ENCODE measurements at places on chromosomes 5 and 9.

- DNase-seq: peak; percentile 49
Measured at GRCh38 chr9:127980060-127980705, 606 bp downstream of the EEIG1 start.

GRCh38 chr5:33235304-33235703 is 205.5 kb upstream of the TARS1 start:
- DNase-seq: no peak

DNA sequence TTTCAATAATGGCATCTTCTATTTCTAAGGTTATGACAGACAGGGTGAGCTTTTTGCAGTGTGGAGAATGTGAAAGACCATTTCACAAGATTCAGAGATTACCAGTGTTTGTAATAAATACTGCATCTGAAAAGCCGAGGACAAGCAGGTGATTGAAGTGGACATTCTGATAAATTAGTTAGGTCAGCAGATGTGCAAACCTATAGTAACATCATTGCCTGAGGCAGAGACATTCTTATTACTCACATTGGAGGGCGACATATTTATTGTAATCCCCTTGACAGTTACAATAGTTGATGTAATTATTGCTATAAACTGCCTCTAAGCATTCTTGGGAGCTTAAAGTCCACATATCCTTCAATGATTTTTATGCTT is 3.3 kb downstream of the RASGRF2 start:
- no peak for DNase-seq

GRCh38 chr5:132592521-132592920 is 35.7 kb downstream of the RAD50 start:
- no peak for DNase-seq

DNA sequence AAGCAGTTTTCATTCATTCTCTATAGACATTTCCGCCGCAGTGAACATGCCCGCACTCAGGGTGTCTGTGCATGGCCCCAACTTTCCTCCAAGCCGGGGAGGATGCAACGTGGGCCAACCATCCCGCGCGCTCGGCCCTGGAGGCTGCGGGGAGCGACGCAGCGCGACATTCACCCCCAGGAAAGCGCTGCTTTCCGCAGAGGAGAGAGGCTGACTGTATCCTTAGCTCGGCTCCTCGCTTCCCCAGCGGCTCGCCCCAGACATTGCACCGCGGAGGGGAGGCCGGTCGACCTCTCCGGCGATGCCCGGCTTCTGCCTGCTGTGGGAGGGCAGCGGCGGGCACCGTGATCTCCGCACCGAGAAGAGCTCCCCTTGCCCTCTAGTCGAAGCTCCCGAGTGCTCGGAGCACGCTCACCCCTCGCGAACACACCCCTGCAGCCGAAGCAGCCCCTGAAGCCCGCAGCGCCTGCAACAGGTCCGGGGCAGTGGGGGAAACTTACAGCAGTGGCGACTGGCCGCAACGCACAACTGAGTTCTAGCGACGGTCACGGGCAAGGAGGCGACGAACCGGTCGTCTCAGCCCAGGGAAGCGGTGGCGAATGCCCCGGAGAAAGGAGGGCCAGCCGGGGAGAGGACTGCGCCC is 600 bp downstream of the ENC1 start:
- DNase-seq: peak; percentile 50

DNA sequence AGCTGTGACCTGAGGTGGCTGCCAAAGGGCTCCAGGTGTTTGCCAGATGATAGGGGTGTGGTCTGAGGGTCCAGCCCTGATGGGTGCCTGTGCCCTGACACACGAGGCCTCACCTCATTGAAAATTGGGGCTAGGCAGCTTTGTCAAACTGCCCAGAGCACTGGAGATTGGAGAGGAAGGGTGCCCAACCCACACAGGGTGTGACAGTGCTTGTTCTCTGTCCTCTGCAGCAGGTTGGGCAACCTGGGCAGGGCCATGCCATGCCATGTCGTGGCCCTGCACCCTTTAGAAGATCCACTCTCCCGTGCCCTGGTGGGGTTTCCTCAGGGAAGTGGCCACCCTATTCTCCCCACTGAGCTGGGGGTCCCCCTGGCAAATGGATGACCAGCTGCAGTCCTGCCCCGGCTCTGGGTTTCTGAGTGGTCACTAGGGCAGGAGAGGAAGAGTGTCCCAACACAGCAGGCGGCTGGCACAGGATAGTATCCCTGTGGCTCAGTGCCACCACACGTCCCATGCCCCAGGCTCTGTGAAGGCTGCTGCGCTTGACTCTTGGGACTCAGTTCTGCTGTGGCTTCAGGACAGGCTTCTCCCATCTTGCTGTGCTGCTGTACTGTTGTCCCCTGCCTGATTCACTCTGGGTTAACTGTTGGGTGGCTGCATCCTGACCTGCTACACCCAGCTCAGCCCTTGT is 100.8 kb upstream of the PITX1 start:
- no peak for DNase-seq

DNA sequence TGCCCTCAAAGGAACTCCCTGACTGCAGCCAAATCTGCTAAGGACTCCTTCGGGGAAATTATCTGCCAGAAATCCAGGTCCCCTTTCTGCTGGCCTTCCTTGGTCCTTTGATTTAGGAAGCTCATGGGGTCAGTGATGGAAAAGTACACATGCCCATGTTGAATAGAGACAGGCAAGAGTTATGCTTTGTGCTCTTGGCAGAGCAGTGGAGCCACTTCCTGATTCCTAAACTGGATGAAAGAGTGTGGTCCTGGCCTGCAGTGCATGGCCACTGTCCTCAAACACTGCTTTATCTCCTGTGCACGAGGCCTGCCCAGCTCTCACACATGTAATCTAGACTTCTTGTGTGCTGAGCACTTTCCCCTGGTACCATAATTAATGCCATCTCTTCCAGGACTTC is 2.0 kb upstream of the EBF1 start:
- no peak for DNase-seq

- no peak for DNase-seq
Measured at GRCh38 chr9:33440609-33441008, 6.8 kb downstream of the AQP3 start.

- DNase-seq: no peak
Measured at GRCh38 chr9:4495537-4495936, 5.3 kb downstream of the SLC1A1 start.

- DNase-seq: no peak
Measured at GRCh38 chr5:107864793-107865192, 194.1 kb upstream of the EFNA5 start.

DNA sequence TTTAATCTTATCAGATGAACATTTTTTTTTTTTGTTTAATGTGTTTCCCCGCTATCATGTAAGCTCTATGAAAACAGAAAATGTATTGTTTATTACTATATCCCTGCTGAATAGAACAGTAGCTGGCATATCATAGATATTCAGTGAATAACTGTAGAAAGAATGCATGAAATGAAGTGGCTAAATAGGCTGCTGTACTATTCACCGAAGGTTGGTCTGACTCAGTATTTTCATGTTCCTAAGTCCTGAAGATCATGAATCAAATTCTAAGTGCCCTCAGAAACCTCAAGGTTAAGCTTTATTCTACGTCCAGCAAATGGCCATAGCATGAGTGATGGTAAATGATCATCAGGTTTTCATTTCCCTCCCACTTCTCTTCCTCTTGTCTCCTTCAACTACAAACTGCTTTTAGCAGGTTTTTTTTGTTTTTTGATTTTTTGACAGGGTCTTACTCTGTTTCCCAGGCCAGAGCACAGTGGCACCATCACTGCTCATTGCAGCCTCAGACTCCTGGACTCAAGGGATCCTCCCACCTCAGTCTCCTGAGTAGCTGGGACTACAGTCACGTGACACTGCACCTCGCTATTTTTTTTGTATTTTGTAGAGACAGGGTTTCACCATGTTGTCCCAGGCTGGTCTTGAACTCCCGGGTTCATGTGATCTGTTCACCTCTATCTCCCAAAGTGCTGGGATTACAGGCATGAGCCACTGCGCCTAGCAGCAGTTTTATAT is 19.1 kb upstream of the ZFAND5 start:
- DNase-seq: no peak

- DNase-seq: no peak
Measured at GRCh38 chr5:68087866-68088265, 127.7 kb upstream of the PIK3R1 start.

- no peak for DNase-seq
Measured at GRCh38 chr5:61496860-61497259, 164.8 kb downstream of the ZSWIM6 start.

- no peak for DNase-seq
Measured at GRCh38 chr5:142697356-142698255, 11.7 kb upstream of the FGF1 start.

- no peak for DNase-seq
Measured at GRCh38 chr9:13424204-13424603, 144.7 kb upstream of the MPDZ start.

DNA sequence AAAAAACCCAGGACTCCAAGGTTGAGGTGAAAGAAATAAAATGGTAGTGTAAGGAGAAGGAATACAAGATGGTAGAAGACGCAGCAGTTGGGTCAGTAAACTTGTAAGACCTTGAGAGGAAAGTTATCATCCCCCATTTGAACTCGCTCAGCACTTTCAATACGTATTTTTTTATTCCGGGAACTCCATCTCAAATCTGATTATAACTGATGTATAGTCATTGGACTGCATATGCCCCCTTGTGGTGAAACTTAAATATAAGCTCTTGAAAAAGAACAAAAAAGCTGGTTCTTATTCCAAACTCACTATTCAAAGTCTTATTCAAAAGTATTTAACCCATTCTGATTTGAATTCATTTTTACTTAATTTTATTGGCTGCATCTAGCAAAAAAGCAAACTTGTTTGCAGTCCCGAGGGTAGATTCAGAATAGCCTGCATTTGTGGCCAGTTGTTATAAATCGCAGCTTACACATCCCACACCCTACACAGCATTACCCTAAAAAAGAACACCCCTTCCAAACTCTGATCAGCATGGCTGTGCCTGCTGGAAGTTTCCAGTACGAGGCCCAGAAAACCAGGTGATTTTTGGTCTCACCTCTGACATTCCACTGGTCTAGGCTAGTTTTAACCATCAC is 118.0 kb downstream of the ESM1 start:
- no peak for DNase-seq

- DNase-seq: no peak
Measured at GRCh38 chr9:69497816-69498215, 172.8 kb downstream of the ENTREP1 start.

DNA sequence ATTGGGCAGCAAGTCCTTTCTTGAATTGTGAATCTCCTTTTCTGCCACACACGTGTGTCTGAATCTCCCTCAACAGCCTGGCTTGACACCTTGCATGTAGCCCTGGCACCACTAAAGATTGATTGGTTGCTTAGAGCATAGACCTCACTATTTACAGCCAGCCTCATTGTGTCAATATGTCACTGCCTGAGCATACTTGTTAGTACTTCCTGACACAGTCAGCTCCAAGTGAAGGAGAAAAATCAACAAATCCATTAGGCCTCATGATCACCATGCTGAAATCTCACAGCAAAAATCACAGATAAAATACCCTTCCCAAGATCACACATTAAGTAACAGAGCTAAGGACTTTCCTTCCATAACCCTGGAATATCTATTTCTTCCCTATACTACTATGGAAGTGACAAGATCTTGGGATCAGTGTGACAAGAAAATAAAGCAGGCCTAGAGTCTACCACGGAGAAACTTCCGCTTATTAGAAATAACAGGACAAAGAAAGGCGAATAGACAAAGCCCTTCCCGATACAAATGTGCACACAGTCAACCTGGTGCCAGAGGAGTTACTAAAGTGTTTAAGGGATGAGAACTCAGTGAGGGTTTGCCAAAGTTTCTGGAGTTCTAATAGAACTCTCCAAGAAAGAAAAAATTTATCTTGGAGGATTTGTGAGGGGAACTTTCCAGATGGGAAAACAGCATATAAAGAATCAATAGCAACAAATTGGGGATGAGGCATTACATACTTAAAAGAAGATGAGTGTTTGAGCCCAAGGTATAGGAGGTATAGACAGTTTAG is 5.6 kb upstream of the ARL15 start:
- no peak for DNase-seq

- DNase-seq: no peak
Measured at GRCh38 chr5:135379046-135379654, 19.9 kb downstream of the MACROH2A1 start.

- DNase-seq: no peak
Measured at GRCh38 chr5:51208296-51208695, 175.0 kb upstream of the ISL1 start.

DNA sequence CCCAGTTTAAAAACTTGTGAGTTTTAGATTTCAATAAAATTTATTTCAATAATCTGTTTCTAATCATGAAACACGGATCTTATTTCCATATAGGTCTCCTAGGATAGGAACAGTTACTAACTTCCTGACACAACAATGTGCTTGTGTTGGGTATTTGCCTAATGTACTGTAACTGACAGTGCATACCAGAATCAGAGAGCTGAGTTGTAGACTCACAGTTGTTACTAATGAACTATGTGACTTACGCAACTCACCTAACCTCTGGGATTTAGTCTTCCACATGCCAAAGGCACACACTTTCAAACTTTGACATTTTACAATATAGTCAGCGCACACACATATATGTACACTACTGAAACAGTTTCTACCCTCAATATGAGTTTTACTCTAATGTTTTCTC is 77.7 kb downstream of the HOMER1 start:
- no peak for DNase-seq

GRCh38 chr5:173941758-173942401 is 47.1 kb upstream of the C5orf47 start:
- no peak for DNase-seq

Measured in activated naive CD4-positive, alpha-beta T cell treated with Interleukin-2 at 50 U/mL for 16 hours (primary cell).